Right renal pelvis (tissue), 4 donors: ENCODE measurements at places on chromosomes 1 and 21. TPM values are rescaled to one million over a fixed set of nuclear protein-coding genes. Genes with fewer than 3 reads are reported as not detected.

The CHI3L2 gene
- polyA plus RNA-seq, result 0.28 TPM

The HSF2BP gene
- 2.2 TPM for polyA plus RNA-seq

DNA sequence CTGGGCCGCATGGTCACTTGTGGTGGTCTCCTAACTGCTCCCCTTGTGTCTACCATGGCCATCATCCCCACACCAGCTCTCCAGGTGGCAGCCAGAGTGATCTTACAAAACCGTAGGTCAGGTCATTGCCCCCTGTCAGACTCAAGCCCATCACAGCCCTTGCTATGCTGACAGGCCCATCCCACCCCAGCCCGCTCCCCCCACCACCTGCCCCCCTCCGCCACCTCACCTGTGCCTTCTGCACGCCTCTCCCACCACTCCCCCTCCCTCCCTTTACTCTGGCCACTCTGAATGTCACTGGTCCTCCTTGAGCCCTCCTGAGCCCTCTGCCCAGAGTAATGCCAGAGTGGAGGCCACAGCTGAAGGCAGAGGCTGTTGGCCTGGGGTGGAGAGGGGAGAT is 28.5 kb downstream of the TEX35 start:
- no peak for DNase-seq

DNA sequence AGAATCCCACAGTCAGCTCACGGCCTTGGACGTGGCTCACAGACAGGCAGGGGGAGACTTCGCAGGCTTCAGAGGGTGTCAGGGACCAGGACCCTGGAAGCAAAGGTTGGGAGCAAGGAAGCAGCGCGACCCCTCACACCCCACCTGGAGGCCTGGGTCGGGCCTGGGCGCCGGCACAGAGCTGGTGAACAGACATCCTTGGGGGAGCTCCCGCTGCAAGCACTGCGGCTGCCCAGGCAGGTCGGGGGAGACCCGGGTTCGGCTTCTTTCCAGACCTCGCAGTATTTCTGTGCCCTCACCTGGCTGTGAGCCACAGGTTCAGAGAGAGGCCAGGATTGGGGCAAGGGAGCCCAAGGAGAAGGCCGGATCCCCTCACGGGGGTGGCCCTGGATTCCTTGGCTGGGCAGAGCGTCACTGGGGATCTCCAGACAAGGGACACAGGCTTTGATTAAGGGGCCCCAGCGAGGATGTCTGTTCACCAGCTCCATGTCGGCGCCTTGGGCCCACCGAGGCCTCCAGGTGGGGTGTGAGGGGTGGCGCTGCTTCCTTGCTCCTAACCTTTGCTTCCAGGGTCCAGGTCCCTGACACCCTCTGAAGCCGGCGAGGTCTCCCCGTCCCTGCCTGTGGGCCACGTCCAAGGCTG is 37.9 kb upstream of the TSPEAR start:
- no peak for DNase-seq

DNA sequence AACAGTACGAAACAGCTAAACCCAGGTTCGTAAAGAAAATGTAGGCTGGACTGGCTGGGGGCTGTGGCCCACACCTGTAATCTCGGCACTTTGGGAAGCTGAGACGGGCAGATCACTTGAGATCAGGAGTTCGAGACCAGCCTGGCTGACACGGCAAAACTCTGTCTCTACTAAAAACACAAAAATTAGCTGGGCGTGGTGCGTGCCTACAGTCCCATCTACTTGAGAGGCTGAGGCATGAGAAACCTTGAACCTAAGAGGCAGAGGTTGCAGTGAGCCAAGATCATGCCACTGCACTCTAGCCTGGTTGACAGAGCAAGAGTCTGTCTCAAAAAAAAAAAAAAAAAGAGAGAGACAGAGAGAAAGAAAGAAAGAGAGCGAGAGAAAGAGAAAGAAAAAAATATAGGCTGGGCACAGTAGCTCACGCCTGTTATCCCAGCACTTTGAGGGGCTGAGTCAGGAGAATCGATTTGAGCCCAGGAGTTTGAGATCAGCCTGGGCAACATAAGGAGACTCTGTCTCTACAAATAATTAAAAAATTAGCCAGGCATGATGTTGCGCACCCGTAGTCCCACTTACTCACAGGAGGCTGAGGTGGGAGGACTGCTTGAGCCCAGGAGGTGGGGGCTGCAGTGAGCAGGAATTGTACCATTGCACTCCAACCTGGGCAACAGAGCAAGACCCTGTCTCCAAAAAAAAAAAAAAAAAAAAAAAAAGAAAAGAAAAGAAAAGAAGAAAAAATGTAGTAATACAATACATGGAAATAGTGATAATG is 35.7 kb downstream of the CAPZB start:
- no peak for DNase-seq

- DNase-seq, result no peak
Measured at GRCh38 chr1:3928586-3928985, 28.5 kb upstream of the C1orf174 start.
